T-helper 1 cell treated with Interleukin-12 subunit alpha and Interleukin-12 subunit beta and Interleukin-4 antibody, amounts not matched to agents 30 ng/mL and 1 ng/mL, for 36 hours (primary cell): ENCODE measurements at places on chromosomes 4 and X. TPM values are rescaled to one million over a fixed set of nuclear protein-coding genes. Genes with fewer than 3 reads are reported as not detected.

SHROOM4 gene
- not detected in 2 replicates for total RNA-seq

CPZ gene
- not detected in 2 replicates for total RNA-seq

ARSJ gene
- total RNA-seq: not detected in 2 replicates

PWWP3B gene
- not detected in 2 replicates for total RNA-seq

FAAH2 gene
- 13.1 and 16.1 TPM in 2 replicates for total RNA-seq

MAGEB1 gene
- total RNA-seq: not detected in 2 replicates
